Effector CD4-positive, alpha-beta T cell (primary cell): ENCODE measurements at places on chromosomes 16 and 17.

DNA sequence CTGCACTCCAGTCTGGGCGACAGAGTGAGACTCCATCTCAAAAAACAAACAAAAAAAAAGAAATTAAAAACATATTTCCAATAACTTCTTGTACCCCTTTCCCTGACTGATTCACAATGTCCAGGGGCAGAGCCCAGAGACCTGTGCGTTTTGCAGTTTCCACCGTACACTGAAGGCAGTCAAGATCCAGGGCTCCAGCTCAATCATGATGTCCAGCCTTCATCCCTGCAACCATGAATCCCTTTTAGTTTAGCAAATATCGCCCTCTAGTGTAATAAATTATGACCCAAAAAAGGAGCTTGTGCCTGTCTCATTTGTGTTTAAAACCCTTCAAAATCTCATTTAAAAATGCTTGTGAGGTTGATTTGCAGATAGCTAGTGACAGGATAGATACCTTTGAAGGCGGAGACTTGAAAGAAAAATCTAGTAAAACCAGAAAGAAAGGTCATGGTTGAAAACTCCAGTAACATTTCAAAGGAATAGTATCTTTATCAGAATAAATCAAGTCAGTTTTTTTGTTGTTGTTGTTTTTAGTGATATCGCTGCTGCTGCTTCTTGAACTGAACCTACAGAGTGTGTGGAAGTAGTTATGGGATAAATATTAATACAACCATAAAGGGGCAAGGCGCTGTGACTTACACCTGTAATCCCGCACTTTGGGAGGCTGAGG, 3.7 kb upstream of the ERN1 start:
- DNase-seq, result no peak

DNA sequence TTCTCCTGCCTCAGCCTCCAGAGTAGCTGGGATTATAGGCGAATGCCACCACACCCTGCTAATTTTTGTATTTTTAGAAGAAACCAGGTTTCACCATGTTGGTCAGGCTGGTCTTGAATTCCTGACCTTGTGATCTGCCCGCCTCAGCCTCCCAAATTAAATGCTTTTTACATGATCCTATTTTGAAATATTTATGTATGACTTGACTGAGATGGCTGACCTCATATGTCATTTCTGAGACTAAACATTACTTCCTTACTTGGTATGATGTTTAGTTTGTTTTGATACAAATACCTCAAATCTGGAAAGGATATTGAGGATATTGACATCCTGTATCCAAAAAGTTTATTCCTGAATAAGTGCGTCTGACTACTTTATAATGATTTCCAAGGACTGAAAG, 11.9 kb downstream of the CALCOCO2 start:
- no peak for DNase-seq

GRCh38 chr17:69323806-69324205, 3.1 kb downstream of the ABCA5 start:
- DNase-seq, result no peak

DNA sequence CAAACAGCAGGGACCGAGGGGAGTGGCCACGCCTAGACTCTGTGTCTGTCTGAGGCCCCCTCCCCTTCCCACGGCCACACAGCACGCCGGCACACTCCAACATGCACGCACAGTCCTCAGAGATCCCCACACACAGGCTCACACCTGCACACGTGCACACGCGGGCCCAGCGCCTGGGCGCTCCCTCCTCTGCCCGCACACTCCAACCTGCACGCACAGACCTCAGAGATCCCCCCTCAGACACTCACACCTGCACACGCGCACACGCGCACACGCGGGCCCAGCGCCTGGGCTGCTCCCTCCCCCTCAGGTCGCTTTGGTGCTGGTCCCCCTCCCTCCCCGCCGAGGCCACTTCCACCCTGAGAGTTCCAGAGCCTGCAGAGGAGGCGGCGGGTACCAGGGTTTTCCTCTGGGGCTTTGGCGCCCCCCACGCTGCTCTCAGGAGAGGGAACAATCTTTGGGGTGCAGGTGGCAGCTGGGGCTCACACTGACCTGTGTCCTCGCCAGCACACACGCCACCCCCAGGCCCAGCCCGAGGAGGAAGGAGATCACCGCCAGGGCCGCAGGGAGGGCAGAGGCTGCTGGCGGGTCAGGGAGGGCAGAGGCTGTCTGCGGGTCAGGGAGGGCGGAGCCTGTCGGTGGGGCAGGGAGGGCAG, 1.6 kb downstream of the CD7 start:
- peak; percentile 46 for DNase-seq

- DNase-seq, result no peak
Observed at GRCh38 chr17:71905376-71906031, 215.3 kb upstream of the SOX9 start.

GRCh38 chr16:74073456-74073855, 223.2 kb upstream of the PSMD7 start:
- DNase-seq, result no peak

DNA sequence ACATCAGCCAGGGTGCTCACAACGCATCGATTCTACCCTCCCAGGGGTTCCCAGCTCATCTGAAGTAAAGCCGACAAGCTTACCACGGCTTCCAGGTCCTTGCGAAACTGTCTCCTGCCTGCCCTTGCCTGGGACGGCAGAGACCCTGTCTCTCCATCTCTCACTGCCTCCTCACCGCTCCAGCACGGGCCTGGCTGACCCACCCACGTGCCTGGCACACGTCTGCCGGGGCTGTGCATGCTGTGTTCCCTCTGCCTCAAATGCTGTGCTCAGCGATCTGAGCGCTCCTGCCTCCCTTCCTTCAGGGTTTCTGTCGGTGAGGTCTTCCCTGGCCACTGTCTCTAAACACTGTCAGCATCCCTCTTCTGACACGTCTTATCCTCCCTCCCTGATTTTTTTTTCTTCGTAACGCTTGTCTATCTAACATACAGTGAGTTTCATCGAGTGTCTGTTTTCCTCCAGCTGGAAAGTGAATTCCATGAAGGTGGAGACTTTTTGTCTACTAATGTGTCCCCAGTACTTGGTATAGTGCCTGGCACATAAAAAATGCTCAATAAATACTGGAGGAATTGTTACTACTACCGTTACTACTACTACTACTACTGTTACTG, 208.4 kb downstream of the IRF8 start:
- DNase-seq, result no peak

DNA sequence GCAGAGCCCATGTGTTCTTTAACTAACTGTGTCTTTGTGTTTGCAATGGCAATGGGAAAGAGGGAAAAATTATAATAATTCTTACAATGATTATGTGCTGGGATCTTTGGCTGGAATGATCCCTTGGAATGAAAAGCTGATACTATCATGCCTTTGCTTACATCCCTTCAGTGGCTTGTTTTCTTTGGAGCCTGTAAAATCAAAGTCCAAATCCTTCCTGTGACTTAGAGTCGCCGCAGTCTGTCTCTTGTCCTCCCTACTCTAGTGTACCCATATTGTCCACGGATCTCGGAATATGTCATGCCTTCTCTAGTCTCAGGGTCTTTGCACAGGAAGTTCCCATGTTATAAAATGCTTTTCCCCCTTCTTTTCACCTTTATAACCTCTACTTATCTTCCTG, 111.7 kb upstream of the MAF start:
- DNase-seq, result no peak

DNA sequence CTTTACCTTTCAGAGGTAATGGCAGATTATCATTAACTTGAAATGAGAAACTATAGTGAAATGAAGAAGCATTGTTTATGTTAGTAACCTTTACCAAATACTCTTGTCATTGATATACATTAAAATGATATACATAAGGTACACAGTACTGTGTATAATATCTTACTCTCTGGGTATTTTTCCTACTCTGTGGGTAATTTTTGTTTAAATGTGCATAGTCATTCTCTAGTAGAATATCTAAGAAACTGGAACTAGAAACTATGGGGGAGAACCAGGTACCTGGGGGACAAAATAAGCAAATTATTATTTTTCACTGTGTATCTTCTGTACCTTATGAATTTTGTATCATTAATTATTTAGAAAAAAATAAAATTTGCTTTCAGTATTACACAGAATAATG, 20.6 kb upstream of the PHAF1 start:
- no peak for DNase-seq

- DNase-seq, result no peak
Observed at GRCh38 chr17:42698736-42699414, 16.5 kb downstream of the CNTNAP1 start.

- no peak for DNase-seq
Observed at GRCh38 chr17:34082404-34082803, 172.7 kb upstream of the CCL2 start.

DNA sequence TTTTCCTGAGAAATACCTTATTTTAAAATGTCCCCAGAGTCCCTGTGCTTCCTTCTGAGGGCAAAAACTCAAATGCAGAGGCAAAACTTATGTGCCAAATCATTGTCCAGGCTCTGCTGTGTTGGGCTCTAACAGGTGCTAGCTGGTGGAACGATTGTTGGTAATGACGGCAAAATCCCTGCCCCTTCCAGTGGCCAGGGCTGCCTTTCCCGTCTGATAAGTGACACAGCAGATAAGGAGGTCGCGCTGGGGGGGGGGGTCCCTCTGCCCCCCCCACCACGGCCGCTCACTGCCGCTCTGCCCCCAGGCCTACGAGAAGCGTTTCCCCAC, 29.1 kb downstream of the SEC14L5 start:
- DNase-seq, result no peak

GRCh38 chr17:17579691-17580090, 11.8 kb downstream of the PEMT start:
- DNase-seq, result no peak

- DNase-seq, result no peak
Observed at GRCh38 chr17:39775031-39775430, 37.3 kb downstream of the GRB7 start.

DNA sequence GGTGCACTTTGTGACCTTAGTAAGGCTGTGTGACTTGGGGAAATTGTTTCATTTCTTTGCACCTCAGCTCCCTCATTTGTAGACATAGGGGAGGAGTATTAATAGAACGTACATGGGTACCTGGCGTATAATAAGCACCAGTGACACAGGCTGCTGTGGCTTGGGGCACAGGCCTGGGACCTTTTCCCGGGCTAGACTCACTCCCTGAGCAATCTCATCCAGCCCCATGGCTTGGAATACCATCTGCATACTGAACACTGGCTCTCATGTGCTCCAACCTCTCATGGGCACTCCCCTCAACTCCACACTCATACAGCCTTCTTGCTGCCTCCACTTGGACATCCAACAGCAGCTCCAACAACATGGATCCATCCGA, 41.0 kb upstream of the MRPS23 start:
- DNase-seq, result no peak

DNA sequence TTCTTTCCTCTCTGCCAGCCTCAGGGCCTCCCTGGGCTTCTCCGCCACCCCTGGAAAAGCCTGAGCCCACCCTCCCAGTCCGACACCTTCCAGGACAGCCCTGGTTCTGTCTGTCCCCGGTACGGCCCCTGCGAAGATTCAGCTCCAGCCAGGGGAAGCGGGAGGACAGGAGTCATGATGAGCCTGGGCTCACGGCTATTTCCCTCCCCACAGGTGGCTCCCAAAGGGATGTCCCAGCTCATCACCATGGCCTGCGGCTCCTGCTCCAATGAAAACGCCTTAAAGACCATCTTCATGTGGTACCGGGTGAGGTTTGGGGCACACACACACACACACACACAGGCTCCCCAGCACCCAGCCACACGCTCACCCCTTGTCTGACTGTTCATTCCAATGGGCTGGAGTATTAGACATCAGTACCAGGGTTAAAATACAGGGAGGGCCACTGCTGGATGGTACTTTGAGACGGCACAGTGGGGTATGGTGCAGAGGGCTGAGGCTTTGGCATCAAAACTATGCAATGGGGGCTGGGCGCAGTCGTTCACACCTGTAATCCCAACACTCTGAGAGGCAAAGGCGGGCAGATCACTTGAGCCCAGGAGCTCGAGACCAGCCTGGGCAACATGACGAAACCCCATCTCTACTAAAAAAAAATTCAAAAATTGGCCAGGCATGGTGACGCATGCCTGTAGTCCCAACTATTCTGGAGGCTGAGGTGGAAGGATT, 32.8 kb downstream of the TMEM186 start:
- DNase-seq, result no peak

DNA sequence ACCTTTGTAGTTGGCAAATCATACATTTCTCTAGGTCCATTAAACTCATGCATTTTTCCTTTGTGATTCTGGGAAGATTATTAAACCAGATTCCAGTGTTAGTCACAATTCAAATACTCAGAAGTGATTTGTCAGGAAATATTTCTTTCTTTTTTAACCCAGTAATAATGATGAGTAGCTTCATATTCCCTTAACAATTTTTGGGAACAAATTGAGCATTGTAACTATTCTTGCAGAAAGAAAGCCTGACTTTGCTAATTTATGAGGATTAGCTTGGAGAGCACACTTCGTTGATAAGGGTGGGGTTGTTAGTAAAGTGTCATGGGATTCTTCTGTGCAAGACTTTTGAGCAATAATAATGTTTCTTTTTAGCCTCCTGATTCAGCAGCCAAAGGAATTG, 18.7 kb upstream of the KRT24 start:
- no peak for DNase-seq

GRCh38 chr16:46954562-46954961, 18.9 kb downstream of the DNAJA2 start:
- no peak for DNase-seq

GRCh38 chr16:87434146-87434667, 42.1 kb downstream of the MAP1LC3B start:
- DNase-seq, result no peak

DNA sequence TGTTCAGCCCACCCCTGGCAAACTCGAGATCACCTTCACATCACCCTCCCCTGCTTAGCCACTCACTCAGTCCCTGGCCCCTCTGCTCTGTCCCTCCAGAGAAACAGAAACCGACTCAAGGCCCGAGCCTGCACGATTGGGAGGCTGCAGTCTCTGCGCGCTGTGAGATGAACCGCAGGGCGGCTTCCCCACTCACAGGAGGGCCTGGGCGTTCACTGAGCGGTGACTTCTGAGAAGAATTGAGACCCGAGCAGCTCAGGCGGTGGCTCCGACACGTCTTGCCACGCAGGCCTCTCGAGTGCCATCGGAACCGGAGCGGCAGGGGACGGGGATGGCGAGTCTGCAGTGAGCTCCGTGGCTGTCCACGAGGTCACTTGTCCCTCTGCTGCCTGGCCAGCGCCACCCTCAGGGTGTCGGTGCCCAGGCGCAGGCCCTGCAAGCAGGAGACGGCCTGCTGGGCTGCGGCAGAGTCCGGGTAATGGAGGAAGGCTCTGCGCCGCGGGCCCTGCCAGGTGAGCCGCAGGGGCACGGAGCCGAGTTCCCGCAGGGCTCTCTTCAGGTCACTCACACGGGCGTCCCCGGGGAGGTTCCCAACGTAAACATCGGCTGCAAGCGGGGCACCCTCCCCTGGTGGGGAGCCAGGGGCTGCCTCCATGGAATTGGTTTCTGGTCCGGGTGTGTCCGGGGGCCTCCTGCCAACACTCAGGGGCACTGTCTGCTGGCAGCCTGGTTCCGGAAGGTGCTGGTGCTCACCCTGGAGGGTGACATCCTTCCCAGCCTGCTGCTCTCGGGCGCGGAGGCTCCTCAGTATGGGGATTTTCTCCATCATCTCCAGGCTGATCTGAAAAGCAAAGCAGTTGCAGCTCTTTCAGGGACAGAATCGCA, 21.6 kb downstream of the FOXF1 start:
- DNase-seq, result no peak
